ENCODE measurements at places on chromosomes 6 and 20.

DNA sequence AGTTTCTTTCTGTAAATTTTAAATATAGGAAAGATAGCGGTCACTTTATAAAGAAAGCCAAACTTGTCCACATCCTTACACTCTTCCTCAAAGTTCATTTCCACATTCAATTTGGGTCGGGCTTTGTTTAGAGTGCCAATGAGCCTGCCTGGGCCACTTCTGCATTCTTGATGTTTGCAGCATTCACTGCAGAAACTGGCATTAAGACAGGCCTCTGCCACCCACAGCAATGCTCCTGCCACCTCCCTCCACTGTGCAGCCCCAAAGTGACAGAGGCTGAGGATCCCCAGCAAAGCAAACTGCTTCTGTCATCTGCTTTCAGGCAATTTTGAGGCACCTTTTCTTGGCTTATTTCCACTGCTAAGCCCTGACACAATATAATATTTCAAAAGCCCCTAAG is 61.2 kb downstream of the TNFAIP3 start:
- peak; percentile 89 for DNase-seq

- DNase-seq, result no peak
Measured at GRCh38 chr6:163019926-163020325, 292.2 kb downstream of the PACRG start.

- no peak for DNase-seq
Measured at GRCh38 chr20:32510120-32510600, 75.0 kb downstream of the NOL4L start.

DNA sequence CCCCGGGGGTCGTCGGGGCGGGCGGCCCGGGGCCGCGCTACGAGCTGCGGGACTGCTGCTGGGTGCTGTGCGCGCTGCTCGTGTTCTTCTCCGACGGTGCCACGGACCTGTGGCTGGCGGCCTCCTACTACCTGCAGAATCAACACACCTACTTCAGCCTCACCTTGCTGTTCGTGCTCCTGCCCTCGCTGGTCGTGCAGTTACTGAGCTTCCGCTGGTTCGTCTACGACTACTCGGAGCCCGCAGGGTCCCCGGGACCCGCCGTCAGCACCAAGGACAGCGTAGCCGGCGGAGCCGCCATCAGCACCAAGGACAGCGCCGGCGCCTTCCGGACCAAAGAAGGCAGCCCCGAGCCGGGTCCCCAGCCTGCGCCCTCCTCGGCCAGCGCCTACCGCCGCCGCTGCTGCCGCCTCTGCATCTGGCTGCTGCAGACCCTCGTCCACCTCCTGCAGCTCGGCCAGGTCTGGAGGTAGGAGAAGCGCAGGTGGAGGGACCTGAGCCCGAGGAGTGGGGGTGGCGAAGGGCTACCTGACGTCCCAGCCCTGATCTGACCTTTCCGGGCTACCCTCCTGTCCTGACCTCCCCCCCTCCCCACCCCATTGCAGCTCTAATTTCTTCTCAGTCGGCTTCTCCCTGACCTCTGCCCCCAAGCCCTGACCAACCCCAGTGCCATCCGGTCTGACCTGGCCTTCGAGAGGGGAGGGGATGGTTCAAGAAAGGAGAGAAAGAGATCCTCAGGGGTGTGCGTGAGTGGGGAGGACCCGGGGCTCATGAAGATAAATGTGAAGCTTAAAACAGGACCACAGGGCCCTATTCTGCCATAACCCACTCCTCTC is 558 bp downstream of the XKR7 start:
- DNase-seq, result peak; percentile 73

DNA sequence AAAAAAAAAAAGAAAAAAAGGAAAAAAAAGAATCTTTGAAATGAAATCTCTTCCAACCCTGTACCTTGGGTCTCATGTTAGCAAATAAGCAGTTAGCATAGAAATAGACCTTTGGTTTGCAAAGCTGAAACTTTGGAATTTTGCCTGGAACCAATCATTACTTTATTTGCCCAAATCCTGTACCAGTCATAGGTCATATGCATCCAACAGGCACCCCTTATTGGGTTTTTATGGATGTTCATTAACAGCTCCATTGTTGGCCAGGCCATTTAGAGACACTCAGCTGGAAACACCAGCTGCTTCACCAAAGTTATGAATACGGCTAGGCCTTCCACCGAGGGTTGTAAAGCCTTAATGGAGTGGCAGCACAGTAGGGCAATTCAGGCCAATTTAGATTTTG is 53.0 kb downstream of the ALDH8A1 start:
- no peak for DNase-seq

- DNase-seq, result no peak
Measured at GRCh38 chr6:156778454-156779205, 1.5 kb downstream of the ARID1B start.

- no peak for DNase-seq
Measured at GRCh38 chr6:90202156-90202555, 94.5 kb downstream of the BACH2 start.

- DNase-seq, result no peak
Measured at GRCh38 chr6:37426945-37427510, 6.0 kb upstream of the CMTR1 start.

GRCh38 chr6:52116605-52116948 is 29.2 kb upstream of the PKHD1 start:
- DNase-seq, result no peak

- no peak for DNase-seq
Measured at GRCh38 chr6:153069897-153070296, 61.2 kb downstream of the RGS17 start.

Data from common myeloid progenitor, CD34-positive (primary cell).